SIG-M5 (cell line): ENCODE measurements at places on chromosomes 7 and 10.

- DNase-seq: peak; percentile 25
Observed at GRCh38 chr10:32199714-32200394, 143.6 kb upstream of the KIF5B start.

DNA sequence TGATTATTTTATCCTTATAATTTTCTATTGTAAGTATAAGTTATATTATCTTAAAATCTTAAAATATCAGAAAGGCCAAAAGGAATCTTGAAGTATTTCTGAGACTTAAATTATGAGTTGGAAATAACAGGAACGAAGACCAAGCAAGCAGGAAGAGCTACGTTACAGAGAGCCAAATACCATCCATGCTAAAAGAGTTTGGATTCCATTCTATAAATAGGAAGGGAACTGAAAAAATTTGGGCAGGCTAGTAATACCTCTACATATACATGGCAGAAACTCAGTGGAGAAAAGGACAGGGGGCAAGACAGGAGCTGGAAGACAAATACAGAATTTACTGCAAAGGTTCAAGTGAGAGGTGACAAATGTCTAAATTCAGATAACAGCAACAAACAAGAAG is 16.7 kb downstream of the ITGB1 start:
- DNase-seq: no peak

DNA sequence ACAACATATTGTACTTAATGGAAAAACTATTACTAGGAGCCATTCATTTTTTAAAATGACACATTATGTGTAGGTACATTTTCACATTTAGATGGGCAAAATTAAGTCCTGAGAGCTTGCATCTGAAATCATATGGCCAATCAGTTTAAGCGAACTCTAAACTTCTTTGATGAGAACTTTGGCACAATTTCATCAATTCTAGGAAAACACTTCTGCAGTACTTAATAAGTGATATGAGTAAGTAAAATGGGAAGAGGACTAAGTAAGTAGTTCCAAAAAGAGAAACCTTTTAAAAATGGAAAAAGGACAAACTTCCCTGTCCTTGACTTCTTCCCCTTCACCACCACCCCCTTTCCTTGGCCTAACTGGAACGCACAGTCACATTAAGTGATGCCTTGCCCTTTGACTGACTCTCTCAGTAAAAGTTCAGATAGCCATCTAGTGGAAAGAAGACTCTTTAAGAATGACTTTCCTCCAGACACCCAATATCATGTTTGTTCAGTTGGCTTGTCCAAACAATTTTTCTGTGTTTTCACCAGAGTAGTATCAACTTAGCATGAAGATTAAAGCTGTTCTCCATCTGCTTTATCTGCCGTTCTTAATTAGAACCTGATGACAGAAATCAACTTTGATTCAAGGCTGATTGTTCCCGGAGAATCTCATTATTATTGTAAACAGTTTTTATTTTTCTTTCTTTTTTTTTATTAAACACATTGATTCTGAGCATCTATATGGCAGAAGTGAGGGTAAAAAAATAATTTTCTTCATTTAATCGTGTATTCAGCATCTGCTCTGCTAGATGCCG is 45.1 kb downstream of the CNNM2 start:
- DNase-seq: no peak

DNA sequence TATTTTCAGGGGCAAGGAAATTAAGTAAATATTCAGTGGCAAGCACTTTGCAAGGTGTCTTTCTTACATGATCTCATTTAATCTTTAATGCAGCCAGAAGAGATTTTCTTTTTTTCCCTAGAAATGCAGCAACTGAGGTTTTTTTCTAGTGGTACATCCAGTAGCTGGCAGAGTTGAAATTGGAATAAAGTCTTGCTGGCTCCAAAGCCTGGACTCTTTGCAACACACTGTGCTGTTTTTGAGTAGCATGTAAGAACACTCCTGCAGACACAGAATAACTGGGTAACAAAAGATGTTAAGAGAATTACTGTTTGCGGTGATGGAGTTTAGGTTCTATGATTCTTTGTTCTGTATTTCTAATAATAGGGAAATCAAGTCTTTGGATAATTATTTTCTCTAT is 123.6 kb downstream of the PON1 start:
- no peak for DNase-seq

DNA sequence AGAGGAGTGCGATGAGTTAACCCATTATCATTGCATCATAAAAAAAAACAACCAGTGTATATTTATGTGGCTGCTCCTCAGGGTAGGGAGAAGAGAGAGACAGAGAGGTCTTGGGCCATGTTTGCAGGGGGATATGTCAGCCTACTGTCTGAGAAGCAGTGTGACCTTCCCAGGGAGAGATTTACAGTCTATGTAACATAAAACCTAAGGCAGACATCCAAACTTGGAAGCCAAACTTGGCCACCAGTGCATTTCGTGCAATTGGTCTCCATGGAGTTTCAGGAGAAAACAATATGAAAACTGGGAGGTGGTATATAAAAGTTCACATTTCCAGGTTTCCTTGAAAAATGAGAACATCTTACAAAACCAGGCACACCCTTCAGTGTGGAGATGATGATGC is 85.9 kb upstream of the CXCL12 start:
- no peak for DNase-seq

GRCh38 chr10:4351723-4352413 is 474.1 kb upstream of the AKR1E2 start:
- DNase-seq: no peak
